ENCODE measurements at places on chromosomes 13 and 19. TPM values are rescaled to one million over a fixed set of nuclear protein-coding genes. Genes with fewer than 3 reads are reported as not detected.
A peak's percentile ranks its signal among the peaks of the same experiment; 100 is the strongest.

GRCh38 chr13:98853771-98854221 lies 101.3 kb upstream of the SLC15A1 start:
- DNase-seq: peak; percentile 43

DNA sequence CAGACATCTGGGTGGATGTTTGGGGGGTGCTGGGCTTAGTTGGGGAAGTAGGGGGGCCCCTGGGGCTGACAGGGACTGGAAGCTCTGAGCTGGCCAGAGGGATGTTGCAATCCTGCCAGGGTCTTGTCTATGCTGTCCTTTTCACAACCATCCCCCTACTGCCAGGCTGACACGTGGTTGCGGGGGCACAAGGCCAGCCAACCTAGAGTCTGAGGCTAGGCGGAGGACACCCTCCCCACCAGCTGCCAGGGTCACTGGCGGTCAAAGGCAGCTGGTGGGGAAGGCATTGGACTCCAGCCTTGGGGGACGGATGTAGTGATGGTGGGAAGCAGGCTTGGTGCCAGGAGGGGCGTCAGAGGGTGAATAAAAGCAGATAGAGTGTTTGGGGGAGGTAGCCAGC lies 1.6 kb upstream of the APOC1 start:
- no peak for DNase-seq

- peak; percentile 100 for DNase-seq
Observed at GRCh38 chr19:38850436-38850975, 720 bp upstream of the HNRNPL start.

- no peak for DNase-seq
Observed at GRCh38 chr13:99990126-99990977, 8.8 kb downstream of the ZIC2 start.

DNA sequence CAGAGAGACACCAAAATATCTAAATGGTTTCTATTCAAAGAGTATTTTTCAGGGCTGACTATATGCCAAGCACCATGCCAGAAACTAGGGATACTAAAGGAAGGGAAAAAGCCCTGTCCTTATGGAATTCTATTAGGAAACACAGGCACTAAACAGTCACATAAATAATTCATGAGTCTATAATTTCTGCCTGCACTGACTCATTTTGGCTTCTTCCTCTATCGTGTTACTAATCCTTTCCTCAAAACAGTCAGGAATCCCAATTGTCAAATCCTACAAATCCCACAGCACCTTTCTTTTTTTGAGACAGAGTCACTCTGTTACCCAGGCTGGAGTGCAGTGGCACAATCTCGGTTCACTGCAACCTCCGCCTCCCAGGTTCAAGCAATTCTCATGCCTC lies 29.2 kb downstream of the XPO4 start:
- DNase-seq: no peak

GRCh38 chr13:102326381-102327118 lies 75.3 kb downstream of the FGF14 start:
- no peak for DNase-seq

- DNase-seq: no peak
Observed at GRCh38 chr19:5246554-5247155, 94.0 kb downstream of the PTPRS start.

GRCh38 chr19:58002384-58003173 lies at the start of gene ZNF606:
Gene ZNF606, minus strand, starts transcription at chr19:58002820. Its CDS starts 1,501 bp downstream, at chr19:58001319.
- peak; percentile 21 for DNase-seq

DNA sequence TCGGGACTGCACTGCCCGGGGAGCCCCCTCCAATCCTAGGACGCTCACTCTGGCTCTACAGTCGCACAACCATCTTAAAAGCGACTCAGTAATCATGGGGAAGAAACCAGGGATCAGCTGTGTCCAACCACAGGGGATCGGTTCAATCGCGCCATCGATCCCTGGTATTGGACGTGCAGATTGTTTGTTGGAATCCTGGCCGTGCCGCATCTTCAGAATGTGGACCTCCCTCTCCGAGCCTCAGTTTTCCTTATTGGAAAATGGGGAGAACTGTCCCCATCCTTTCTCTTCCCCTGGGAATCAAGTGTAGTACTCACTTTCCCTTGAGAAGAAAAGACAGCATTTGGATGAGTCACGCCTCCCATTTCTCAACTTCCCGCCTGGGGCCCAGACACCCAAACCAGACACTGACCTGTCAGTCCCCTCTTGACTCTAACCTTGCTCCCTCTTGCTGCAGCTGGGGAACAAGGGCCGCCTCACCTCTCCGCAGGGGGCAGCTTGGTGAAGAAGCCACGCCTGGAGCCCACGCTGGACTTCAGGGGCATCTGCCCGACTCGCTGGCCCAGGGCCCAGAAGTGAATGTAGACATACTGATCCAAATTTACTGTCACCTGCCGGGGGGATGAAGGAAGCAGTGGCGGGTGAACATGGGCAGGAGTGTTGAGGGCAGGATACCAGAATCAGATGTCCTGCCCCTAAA lies 17.6 kb downstream of the EMP3 start:
- DNase-seq: no peak

GRCh38 chr19:31448221-31448657 lies 99.0 kb upstream of the TSHZ3 start:
- DNase-seq: peak; percentile 46

DNA sequence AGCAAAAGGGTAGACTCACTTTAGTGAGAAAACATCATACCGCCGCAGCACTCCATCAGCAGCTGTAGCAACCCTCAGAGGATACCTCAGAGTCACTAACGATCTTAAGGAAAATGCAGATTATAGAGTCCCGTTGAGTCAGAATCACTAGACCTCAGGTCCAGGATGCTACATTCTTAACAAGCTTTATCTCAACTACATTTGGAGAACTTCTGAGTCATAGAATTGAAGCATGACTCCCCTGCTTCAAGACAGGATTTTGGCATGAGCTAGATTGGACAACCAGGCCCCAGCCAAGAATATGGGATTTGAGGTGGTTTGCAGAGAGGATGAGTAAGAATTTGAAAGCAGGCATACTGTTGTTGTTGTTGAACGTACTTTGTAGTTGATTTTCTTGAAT lies 118.9 kb upstream of the UBL3 start:
- peak; percentile 58 for DNase-seq

DNA sequence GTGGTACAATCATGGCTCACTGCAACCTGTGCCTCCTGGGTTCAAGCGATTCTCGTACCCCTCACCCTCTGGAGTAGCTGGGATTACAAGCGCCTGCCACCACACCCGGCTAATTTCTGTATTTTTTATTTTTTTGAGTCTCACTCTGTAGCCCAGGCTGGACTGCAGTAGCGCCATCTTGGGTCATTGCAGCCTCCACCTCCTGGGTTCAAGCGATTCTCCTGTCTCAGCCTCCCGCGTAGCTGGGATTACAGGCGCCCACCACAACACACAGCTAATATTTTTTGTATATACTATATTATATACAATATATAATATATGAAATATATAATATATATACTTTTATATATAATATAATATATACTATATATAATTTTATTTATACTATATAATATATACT lies 52.5 kb downstream of the COLGALT1 start:
- DNase-seq: no peak

DNA sequence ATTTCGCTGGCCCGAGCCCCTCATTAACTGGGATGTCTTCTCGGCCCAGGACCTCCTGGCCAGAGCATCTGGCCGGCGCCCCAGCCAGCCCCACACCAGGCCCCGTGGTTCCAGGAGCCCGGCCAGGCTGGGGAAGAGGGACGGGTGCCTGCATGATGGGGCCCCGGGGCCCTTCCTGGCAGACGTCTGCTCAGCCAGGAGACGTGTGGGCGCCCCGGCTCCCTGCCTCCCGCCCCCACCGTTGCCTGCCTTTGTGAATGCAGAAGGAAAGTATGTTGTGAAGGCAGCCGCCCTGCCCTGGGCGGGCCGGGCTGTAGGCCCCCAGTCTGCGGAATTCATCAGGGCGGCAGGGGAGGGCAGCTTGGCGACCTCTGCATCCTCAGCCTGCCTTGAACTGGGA lies 4.4 kb upstream of the COMP start:
- no peak for DNase-seq

PSG2 gene
- polyA plus RNA-seq: 4.6 TPM

NAXD gene
- polyA plus RNA-seq: 29.1 TPM

PKN1 gene
- polyA plus RNA-seq: 73.5 TPM

PNMA8B gene
- polyA plus RNA-seq: 0.15 TPM

ZBTB45 gene
- 9.5 TPM for polyA plus RNA-seq

RDH8 gene
- 0.05 TPM for polyA plus RNA-seq

IL12RB1 gene
- polyA plus RNA-seq: 0.10 TPM

LILRB4 gene
- polyA plus RNA-seq: not detected

OR7C1 gene
- not detected for polyA plus RNA-seq

RNF225 gene
- polyA plus RNA-seq: not detected

SERPINE3 gene
- not detected for polyA plus RNA-seq

ZNF350 gene
- 5.5 TPM for polyA plus RNA-seq

All from BJ (cell line).